T-cell (primary cell): ENCODE measurements at places on chromosomes 6 and 20.

DNA sequence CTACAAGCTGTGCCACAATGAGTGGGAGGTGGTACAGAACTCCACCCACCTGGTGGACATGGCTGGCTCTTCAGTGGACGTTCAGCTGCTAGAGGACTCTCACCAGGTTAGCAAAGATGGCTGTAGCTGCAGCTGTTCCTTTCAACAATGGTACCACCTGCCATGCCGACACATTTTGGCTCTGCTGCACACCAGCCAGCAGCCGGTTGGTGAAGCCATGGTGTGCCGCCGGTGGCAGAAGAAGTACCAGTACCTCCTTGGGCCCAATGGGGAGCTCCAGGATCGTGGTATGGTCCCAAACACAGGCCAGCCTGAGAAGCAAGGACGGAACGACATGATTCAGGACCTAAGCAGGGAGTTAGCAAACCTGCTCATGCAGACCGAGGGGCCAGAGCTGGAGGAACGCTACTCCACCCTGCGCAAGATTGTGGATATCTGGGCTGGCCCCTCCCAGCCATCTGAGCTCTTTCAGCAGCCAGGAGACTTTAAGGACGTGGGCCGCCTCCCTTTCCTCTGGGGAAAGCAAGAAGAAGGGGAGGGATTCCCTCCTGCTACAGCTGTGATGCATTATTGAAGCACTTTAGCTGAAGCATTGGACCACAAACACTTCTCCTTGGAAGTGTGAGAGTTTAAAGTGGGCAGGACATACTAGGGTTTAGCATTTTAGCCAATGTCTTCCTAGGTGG is 2.8 kb upstream of the ZSWIM1 start:
- DNase-seq = no peak

- no peak for DNase-seq
Measured at GRCh38 chr6:21003780-21004541, 469.7 kb downstream of the CDKAL1 start.

DNA sequence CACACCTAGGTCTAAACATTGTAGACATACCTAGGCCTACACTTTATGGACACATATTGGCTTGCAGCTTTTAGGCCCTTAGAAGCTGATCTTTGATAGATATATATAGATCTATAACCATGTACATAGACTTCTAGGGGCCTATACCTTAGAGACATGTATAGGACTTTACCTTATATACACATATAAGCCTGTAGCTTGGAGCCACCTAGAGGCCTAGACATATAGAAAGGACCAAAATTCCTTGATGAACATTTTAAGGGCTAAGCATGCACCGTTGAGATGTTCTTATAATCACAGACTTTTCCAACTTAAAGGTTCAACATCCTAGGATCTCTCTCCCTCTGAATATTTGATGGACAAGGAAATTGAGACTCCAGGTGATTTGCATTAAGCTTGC is 371.7 kb upstream of the SASH1 start:
- no peak for DNase-seq

DNA sequence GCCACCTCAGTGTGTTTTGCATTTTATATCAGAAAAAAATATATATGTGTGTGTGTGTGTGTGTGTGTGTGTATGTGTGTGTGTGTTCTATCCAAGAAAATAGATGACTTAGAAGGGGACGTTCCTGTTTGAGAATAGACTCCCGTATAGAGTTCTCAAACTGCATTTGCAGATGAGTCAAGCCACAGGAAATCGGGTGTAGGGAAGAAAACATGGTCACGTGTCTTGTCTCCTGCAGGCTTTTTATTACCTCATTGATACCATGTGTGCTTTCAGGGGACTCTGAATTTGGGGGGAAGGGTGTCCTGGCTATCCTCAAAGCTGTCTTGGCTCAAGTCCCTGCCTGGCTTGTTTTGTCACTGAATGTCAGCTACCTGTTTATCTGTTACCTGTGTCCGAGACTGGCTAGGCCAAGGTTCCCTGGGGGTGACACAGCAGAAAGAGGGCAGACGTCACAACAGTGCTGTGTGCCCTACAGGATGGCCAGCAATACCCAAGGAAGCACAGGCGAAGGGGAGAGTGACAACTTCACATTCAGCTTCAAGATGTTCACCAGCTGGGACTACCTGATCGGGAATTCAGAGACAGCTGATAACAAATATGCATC is 55.7 kb upstream of the NOP56 start:
- no peak for DNase-seq

GRCh38 chr6:8043221-8043620 is 21.0 kb downstream of the BLOC1S5 start:
- no peak for DNase-seq

DNA sequence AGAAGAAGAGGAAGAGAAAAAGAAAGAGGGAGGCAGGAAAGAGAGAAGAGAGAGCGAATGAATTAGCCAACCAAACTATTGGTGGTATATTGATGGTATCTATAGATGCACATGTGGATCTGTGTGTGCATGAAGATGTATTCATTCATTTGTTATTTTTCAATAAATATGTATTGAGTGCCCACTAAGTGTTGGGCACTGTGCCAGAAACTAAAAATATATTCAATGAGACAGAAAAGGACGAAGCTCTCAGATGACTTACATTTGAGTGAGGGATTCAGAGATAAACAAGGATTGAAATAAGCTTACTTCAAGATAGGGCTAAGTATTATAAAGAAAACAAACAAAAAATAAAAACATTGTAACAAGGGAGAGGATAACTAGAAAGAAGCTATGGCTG is 154.9 kb downstream of the TSHZ2 start:
- no peak for DNase-seq

- no peak for DNase-seq
Measured at GRCh38 chr6:167573461-167574215, 248.8 kb downstream of the TTLL2 start.

- DNase-seq = no peak
Measured at GRCh38 chr6:11592294-11592906, 54.9 kb downstream of the TMEM170B start.

- DNase-seq = no peak
Measured at GRCh38 chr20:5920581-5920980, 29.8 kb downstream of the TRMT6 start.

GRCh38 chr6:33777398-33778388 is 11.2 kb downstream of the LEMD2 start:
- DNase-seq = no peak

DNA sequence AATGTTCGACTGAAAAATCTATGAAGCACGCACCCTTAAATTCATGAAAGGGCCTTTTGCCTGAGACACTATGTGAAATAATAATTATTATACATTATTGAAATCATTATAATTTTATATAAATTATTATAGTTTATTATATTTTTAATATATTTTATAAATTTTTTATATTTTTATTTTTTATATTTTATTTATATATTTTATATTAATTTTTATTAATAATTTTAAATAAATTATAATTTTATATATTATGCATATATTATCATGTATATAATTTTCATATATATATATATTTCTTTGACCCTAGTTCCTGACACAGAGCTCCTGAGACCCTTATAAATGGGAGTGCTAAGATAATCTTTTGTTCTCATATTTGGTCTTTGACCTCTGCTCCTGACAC is 13.5 kb downstream of the NCR2 start:
- no peak for DNase-seq

GRCh38 chr6:118810420-118811027 is 83.4 kb upstream of the ASF1A start:
- DNase-seq = peak; percentile 71

DNA sequence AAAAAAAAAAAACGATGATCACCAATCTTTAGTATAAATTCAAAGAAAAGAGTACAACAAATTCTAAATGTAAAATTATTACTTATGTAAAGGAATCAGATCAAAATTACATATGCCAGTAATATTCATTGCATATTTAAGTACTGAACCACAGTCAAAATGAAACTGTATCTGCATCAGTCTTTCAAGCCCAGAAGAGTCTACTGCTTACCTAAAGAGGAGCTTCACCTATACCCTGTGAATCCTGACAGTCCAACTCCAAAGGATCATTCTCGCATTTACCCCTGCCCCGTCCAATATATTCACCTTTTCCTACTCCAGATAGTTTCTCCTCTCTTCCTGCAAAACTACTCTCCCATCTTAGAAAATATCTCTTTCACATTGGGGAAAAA is 9.2 kb downstream of the ATG5 start:
- DNase-seq = no peak

- DNase-seq = no peak
Measured at GRCh38 chr20:2902291-2902690, 29.0 kb downstream of the PTPRA start.

- DNase-seq = no peak
Measured at GRCh38 chr6:52551483-52552277, 25.2 kb downstream of the TRAM2 start.

GRCh38 chr6:15457121-15457650 is 205.6 kb downstream of the DTNBP1 start:
- DNase-seq = no peak

DNA sequence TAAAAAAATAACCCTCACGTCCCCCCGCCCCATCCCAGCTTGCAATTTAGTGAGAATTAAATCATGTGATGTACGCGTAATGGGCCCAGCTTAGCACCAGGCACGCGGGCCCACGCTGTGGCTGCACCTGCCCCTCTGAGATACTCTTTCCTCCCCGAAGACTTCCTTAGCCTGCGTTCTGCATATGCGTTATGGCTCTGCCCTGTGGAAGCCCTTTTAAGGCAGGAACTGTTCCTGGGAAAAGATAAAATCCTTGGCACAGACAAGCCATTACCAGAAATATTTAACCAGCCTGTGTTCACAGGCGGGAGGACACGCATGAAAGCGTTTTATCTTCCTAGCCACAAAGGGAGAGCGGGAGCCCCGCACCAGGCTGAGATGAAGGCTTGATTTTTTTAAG is 311.0 kb downstream of the LRFN2 start:
- no peak for DNase-seq

- no peak for DNase-seq
Measured at GRCh38 chr6:33947047-33947446, 143.2 kb upstream of the MLN start.

GRCh38 chr20:42524058-42524457 is 665.6 kb downstream of the PTPRT start:
- DNase-seq = no peak

GRCh38 chr6:123022975-123023374 is 26.9 kb downstream of the CLVS2 start:
- no peak for DNase-seq

- DNase-seq = no peak
Measured at GRCh38 chr6:52539607-52540006, 37.3 kb downstream of the TRAM2 start.

- DNase-seq = no peak
Measured at GRCh38 chr6:122079916-122080315, 319.5 kb upstream of the HSF2 start.

DNA sequence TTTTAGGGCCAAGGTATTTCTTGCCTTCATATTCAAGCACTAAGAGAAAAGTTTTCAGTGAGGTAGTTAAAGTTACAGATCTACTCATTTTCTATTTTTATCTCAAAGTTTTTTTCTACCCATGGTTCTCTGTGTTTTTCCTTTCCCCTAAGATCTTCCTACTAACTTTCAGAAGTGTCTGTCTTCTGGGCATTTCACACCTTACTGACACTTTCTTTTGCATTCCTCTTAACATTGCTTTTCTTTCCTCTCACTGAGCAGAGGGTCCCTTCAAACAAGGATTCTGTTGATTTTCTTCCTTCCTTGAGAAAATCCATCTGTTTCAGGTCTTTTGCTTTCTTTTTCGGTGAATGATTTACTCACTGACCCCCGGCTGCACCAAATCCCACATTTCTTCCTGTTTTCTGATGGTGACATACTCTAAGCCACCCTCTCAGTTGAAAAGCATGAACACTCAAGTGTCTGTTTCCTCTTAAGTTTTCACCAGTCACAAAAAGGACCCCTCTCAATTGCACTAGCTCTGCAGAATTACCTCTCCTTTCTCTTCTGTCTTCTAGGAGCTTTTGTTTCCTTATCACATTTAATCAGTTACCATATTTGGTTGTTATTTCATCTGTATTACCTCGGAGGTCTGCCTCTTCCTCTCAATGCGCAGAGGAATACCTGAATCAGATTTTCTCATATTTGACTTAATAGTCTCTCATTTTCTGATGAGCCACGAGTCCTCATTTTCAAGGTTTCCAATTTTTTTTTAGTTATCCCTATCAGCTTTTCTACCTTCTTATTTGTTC is 73.5 kb upstream of the RNF217 start:
- DNase-seq = no peak

- DNase-seq = no peak
Measured at GRCh38 chr6:53320964-53321363, 27.8 kb downstream of the ELOVL5 start.

DNA sequence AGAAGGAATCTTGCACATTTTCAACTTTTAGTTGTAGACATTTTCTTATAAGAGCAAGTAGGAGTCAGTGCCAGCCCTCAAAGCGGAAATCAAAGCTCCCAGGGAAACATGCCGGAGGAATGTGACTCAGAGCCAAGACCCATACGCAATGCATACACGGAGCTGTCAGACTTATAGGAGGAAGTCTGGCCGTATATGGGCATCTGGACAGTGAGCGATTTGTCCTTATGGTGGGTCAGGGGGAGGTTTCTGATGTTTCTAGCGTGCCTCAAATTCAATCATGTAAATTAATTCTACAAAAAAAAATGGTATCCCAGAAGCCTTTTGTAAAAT is 3.6 kb upstream of the CCN2 start:
- DNase-seq = no peak

DNA sequence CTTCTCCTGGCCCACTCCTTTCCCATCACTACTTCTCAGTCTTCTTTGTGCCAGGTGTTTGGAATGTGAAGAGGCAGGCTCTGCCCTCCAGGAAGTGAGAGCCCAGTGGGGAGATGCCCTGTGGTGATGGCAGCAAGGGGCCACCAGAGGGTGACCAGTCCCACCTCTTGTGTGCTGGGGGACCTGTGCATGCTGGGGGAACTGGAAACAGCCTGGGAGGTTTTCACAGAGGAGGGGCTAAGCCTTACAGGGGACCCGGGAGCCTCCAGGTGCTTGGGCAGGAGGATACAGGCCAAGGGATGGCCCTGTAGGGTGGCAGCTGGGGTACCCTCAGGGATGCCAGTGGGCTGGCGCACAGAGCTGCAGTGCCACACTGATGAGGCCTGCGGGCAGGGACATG is 72.3 kb downstream of the RAMACL start:
- no peak for DNase-seq

DNA sequence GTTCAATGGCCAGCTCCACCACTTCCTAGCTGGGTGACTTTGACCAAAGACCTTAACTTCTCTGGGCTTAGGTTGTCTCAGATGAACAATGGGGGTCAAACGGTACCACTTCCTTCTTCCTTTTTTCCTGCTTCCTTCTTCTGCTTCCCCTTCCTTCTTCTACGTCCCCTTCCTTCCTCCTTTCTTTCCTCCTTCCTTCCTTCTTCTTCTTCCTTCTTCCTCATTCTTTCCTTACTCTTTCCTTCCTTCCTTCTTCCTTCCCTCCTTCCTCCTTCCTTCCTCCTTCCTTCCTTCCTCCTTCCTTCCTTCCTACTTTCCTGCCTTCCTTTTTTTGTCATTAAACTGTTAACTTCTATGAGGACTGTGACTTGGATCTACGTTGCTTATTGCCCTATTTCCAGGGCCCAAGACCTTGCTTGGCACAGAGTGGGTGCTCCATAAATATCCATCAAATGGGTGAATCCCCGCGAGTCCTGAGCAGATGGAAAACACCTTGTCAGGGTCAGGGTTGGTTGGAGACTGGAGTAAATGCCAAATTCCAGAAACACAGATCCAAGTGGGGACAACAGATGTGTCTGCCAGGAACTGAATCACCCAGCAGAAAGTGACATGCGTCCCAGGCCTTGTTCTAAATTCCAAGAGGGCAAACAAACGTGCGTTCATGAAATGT is 243.3 kb downstream of the PREX1 start:
- no peak for DNase-seq
